ENCODE measurements at places on chromosomes 12 and 14.
A peak's percentile ranks its signal among the peaks of the same experiment; 100 is the strongest.

DNA sequence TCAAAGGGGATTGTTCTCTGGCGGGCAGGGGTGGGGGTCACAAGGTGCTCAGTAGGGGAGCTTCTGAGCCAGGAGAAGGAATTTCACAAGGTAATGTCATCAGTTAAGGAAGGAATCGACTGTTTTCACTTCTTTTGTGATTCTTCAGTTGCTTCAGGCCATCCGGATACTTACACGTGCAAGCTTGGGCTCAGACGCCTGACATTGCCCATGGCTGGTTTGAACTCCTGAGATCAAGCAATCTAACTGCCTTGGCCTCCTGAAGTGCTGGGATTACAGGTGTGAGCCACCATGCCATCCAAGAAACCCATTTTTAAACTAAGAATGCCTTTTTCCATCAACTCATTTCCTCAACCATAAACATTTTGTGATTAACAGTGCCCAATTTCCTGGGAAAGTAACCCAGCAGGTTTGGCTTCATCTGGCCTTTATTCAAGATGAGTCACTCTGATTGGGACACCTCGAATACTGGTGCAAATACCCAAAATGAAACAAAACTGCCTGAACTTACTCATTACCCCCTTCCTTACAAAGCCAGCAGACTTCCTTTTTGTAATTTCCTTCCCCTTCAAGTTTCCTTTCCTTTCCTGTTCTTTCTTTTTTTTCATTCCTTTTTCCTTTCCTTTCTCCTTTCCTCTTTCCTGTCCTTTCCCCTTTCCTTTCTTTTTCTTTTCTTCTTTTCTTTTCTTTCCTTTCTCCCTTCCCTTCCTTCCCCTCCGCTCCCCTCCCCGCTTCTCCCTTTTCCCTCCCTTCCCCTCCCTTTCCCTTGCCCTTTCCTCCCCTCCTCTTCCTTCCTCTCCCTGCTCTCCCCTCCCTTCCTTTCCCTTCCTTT lies 10.2 kb upstream of the RNASE10 start:
- no peak for DNase-seq

DNA sequence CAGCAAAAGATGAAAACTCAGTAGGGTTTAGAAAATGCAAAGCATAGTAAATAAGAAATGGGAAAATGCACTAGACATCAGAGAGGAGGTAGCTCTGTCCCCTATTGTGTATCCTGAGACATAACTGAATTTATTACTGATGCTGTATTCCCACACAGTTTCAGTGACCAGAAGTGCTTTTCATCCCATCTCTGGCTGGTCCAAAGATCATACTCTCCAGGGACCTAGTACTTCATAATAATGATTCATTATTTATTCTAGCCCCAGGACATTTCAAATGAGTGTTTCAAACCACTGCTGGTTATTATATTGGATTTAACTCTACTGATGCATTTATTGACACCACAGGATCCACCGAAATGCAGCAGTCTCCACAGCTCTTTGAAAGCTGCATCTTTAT lies 163.3 kb downstream of the PAWR start:
- DNase-seq, result no peak

DNA sequence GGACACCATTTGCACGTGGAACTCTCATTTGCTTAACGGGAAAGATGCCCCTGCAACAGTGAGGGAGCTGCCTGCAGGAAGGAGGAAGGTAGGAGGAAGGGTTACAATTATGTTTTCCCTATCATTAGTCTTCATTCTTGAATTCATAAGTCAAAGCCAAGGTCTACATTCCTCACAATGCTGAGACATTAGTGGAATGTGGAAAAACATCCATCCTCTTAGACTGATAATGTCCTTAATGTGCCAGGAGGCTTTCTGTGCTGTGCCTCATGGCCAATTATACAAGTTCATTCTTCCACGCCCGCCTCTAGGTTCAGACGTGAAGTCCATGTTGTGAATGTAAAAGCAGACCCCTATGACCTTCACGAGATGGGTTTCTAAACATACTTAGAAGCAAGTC lies 1212.4 kb upstream of the TMEM132C start:
- no peak for DNase-seq

DNA sequence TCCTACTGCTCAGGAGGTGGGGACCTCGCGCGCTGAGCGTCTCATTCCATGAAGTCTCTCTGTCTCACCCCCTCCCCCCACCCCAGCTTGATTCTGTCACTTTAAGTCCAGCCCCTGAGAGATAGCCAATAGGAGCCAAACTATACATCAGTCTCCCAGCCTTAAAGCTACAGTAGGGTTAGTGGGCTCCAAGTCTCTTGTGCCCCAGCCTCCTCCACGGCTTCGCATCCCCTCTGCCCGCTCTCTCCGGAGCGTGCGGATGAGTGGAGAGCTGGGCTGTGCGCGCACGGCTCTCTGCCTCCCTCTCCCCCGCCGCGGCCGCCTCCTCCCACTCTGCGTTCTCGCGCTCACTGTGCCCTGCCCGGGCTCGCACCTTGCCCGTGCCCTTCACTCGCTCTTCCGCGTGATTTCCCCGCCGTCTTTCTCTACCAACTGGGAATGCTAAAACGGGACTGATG lies at the start of gene ESRRB:
ESRRB (plus strand) TSS at position 191 of the 458 bp plus-strand sequence; CDS start at position 456, 265 bp downstream.
- no peak for DNase-seq

DNA sequence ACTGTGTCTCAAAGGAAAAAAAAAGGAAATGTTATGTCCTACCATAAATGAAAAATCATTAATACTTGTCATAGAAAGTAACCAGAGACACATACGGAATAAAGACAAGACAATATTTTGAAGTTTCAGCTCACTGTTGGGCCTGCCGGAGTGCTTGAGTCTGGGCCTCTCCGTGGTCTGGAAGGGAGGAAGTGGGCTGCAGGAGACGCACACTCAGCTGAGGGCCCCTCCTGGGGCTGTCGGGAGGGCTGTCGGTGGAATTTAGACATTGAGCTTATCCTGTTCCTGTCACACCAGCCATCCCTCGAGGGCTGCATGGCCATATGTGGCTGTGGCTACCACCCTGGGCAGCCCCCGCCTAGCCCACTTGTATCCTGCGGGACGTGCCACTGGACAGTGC lies 80.6 kb downstream of the DDX51 start:
- DNase-seq, result no peak

DNA sequence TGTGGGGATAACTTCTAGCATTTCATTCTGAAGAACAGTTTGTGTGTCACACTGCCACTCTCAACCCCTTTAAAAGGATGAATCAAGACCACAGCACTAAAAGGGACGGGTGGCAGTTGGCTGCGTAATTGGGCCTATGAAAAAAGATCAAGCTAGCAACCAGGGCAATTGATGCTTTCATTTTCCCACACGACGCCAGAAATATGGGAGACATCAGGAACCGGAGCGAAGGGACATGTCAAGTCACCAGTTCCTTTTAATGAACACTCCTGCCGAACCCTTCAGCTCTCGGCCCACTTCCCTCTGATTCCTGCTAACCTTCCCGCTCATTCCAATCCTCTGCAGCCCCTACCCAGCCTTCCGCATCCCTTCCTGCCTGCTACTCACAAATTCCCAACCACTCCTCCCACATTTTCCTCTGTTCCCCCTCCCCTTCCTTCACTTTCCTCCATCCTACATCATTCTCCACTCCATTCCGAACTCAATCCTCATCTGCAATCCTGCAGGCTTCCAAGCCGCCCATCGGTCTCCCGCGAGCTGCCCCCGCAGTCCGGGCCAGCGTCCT lies 753 bp downstream of the CSRNP2 start:
- peak; percentile 38 for DNase-seq

DNA sequence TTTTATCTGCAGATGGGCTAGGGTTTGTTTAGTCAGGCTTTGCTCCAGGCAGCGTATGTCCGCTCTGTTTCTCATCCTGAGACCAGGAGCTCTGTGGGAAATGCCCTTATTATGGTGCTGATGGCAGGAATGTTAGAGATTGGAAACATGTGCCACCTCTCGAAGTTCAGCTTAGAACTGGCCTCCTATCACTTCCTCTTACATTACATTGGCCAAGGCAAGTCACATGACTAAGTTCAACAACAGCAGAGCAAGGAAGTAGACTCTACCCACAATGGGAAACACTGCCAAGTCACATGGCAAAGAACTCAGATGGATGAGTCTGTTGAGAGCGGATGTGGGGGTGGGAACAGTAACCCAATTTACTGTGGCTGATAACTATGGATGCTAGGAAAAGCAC lies 161.9 kb upstream of the WSCD2 start:
- DNase-seq, result no peak

GRCh38 chr14:33676135-33676566 lies 274.7 kb downstream of the EGLN3 start:
- DNase-seq, result peak; percentile 49

- no peak for DNase-seq
These were observed 24.5 kb downstream of the PRKAB1 start for GRCh38 chr12:119692410-119692809.

DNA sequence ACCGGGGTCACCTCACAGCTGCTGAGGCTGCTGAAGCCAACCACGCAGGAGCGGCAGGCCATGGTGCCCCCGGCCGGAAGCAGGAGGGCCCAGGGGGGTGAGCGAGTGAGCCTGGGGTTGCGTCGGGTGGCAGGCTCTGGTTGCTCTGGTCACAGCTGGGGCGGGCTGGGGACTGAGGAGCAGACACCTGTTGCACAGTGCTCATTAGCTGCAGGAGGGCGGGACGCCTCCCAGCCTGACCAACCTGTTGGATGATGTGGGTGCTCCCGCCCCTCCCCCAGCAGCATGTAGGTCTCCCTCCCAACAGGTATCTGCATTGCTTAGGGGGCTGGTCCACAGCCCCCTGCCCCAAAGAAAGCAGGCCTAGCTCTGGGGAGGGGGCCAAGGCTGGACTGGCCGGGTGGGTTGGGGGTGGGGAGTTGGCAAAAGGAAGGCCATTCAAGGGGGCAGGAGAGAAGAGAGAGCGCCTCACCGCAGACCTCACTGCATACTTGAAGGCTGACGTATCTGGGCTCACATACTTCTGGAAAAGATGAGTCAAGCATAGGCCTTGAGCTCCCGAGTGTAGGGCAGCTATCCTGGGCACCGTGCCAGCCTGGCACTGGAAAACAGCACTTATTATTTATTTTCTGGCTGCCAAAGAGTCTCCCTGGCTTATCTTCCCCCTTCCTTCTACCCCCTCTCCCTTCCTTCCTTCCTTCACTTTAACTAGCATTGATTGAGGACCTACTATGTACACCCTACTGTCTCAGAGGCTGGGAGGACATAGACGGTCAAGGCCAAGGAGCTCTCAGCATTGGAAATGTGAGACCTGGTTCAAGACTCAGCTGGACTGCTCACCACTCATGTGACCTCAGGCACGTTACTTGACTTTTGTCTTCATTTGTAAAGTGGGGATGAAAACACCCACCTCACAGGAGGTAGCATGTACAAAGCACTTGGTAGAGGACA lies at the start of gene KRT80:
KRT80 (minus strand) TSS at position 174 of the 951 bp plus-strand sequence; CDS start at position 62, 112 bp downstream.
- no peak for DNase-seq

DNA sequence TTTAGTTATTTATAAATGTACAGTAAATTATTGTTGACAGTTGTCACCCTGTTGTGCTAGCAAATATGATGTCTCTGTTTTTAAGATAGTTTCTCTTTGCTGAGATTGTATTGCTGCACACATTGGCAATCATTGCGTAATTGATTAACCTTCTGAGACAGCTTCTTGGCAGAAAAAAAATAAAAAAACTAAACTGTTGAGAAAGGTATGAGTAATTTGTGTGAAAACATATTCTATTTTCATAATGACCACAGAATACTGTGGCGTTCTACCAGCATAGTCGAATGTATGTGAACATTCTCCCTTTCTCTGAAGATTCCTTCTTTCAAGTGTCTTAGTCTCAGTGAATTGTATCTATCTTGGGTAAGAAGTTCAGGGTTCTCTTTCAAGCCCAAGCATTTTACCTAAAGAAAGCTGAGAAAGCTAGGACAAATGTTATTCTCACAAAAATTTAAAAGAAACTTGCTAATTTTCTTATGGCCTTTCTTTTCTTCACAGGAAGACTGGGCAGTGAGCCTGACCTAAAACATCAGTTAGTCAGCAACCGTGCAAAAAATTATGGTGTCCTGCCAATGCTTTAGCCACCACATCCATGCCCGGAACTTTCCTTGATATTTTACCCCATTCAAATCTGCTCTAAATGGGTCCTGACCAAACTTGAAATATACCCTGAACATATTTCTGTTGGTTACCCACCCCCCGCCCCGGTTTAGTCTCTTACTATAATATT lies 69.0 kb upstream of the REP15 start:
- no peak for DNase-seq

DNA sequence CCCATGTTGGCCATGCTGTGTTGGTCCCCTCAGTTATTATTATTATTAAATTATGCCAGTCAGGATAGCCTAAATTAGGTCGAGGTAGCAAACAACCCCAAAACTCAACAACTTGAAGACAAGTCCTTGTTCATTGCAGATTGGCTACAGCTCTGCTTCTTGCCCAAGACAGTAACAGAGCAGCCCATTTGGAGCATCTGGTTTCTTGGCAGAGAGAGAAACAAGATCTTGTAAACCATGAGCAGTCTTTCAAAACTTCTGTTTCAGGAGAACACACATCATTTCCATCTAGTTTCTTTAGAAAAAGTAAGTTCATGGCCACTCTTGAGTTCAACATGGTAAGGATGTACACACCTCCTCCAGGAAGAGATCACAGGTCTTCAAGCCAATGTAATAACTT lies 52.3 kb downstream of the E2F7 start:
- DNase-seq, result no peak

GRCh38 chr12:67939611-67940010 lies 49.6 kb upstream of the IFNG-AS1 start:
- DNase-seq, result no peak

DNA sequence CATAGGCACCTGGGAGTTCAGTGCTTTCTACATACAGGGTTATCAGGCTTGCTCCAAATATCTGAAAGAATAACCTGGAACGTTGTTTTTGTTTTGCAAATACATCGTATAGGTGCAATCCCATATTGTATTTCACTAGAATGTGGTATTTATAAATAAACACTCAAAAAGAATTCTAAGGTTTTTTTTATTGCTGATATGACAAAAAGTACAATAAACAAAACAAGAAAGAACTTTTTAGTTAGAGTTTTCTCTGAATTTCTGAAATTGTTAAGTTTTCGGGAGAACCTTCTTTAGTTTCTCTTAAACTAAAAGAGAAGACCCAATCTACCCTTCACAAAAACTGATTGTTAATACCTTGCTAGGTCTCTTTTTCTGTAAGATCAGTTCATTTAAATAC lies 225.8 kb downstream of the CCDC59 start:
- no peak for DNase-seq

DNA sequence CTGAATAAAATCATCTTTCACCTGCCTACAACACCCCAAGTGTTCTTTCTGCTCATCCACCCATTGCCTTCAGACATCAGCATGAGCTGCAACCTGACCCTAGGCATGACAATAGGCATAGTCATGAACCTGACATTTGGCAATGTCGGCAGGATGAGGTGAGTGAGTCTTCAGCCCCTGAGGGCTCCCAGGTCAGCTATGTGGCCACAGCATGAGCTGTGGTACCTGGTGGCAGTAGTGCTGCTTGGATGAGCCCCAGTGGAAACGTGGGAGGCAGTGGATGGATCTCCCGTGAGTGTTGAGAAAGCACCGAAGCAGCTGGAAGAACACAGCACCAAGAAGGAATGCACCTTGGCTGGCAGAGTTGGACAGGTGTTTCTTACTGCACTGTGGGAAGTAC lies 334.8 kb upstream of the FAR2 start:
- no peak for DNase-seq

GRCh38 chr14:34424488-34424887 lies 37.6 kb downstream of the SPTSSA start:
- no peak for DNase-seq

Data from anterior cingulate cortex (tissue), 58 donors.